ENCODE measurements at places on chromosomes 5 and 9. TPM values are rescaled to one million over a fixed set of nuclear protein-coding genes. Genes with fewer than 3 reads are reported as not detected.

Gene HSPB3
- 1.8 TPM for total RNA-seq

Gene PLPPR1
- total RNA-seq: not detected

Gene BARHL1
- not detected for total RNA-seq

Gene GFI1B
- not detected for total RNA-seq

Gene PGM5
- 74.4 TPM for total RNA-seq

Gene SLC6A7
- total RNA-seq: not detected

Gene ACO1
- total RNA-seq: 93.7 TPM

Gene JAKMIP2
- total RNA-seq: 10.8 TPM

Gene SPATA31D4
- under 0.01 TPM for total RNA-seq

Gene CATSPER3
- 0.12 TPM for total RNA-seq
